ENCODE measurements at places on chromosomes 5 and 9.

DNA sequence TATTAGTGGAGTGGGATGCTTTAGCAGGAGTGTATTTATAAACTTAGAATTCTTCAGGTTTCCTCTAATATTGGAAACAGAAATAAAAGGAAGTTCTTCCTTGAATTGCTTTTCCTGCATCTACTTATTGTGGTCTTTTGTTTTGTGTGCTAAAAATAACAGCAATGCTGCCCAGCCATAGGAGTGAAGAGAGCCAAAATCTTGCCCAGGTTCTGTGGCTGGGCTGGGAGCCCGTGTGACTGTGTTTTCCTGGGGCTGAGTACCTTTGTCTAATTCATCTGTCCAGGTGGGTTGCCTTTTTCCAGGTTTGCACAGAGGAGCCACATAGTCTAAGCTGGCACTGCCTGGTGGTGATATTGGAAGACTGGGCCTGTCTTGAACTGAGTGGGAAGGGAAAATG, 179.7 kb upstream of the ADAMTSL1 start:
- DNase-seq, result no peak

DNA sequence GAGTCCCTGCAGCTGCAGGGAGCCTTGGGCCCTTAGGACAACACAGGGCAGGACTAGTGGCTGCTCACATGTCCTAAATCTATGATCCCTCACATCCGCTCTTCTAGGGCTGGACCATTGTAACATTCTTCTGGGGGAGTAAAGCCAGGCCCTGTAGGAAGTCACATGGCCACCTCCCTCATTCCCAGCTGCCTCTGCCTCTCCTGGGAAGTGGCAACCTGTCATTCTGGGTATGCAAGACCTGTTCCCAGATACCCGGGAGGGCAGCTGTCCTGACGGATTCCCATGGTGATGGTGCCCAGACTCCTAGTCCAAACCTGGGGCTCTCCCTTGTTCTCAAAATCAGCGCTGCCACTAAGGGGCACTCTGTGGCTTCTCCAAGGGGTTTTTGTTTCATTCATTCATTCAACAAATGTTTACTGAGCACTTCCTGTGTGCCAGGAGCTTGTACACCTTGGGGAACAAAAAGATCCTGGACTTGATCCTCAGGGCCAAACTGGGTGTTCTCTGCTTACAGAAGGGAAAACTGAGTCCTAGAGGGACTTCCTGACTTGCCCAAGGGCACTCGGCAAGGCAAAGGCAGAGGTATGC, 85.6 kb downstream of the PSD2 start:
- no peak for DNase-seq

DNA sequence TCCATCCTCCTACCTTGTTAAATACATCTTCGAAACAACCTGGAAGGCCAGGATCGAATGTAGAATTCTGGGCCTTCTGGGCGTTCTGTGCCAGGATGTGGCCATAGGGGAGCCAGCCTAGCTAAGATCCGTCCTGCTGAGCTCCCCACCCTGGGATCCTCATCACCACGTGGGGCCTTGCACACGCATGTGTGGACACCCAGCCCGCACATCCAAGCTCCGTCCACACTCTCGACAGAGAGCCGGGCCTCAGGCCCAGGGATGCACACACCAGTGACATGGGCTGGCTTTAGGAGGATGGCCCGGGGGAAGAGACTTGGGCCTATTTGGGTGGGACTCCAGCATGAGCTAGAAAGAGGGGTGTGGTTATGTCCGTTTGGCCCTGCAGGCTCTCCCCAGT, 154.0 kb downstream of the PAX5 start:
- DNase-seq, result no peak

DNA sequence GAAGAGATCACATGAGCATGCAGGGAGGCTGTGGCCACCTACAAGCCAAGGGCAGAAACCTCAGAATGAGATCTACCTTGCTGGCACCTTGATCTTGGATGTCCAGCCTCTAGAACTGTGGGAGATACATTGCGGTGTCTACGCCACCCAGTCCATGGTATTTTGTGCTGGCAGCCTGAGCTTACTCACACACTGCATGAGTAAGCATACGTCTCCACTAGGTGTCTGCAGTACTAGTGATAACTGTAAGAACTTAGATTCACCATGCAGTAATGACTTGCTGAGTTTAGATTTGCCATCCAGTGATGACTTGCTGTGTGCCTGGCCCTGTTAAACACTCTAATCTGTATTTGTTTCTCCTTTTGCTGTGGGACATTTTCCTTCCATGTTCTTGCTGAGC, 417.7 kb downstream of the GADD45G start:
- DNase-seq, result no peak

DNA sequence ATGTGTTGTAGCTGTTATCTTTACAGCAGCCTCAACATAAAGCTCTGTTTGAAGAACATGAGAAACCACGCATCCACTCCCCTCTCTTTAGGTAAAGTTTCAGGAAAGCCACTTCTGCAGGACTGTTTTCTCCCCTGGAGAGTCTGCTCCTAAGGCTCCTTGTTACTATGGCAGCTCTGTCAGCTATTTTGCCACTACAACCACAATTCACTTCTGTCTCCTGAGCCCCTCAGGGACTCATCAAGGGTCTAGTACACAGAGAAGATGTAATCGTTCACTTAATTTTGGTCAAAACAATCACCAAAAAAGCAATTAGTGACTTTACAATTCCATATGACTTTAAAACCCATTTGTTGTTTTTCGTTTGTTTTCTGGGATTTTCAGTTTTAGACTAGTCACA, 157.7 kb downstream of the FBN2 start:
- DNase-seq, result no peak

- DNase-seq, result no peak
Observed at GRCh38 chr5:109921735-109922380, 232.1 kb downstream of the MAN2A1 start.

GRCh38 chr5:73374520-73375190, 73.9 kb downstream of the FOXD1 start:
- DNase-seq, result no peak

DNA sequence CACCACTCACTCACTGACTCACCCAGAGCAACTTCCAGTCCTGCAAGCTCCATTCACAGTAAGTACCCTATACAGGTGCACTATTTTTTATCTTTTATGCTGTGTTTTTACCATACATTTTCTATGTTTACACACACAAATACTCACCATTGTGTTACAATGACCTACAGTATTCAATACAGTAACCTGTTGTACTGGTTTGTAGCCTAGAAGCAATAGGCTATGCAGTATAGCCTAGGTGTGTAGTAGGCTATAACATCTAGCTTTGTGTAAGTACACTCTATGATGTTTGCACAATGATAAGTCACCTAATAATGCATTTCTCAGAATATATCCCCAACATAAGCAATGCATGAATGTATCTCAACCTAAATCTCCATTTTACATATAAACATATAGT, 541.1 kb downstream of the NR2F1-AS1 start:
- no peak for DNase-seq

Data from pulmonary artery endothelial cell (primary cell).